Thyroid gland (tissue), 4 donors: ENCODE measurements at places on chromosomes 4 and X. TPM values are rescaled to one million over a fixed set of nuclear protein-coding genes. Genes with fewer than 3 reads are reported as not detected.

Gene PPP1R2C
- not detected for total RNA-seq

Gene ZNF711
- total RNA-seq: 9.2 TPM

Gene GLRA2
- not detected for total RNA-seq

Gene P2RY8
- 11.9 TPM for total RNA-seq

Gene NDST3
- total RNA-seq: 0.54 TPM

Gene VCX2
- total RNA-seq: not detected

Gene PDGFRA
- total RNA-seq: 86.2 TPM

Gene GASK1B
- total RNA-seq: 23.2 TPM

Gene RADX
- 9.1 TPM for total RNA-seq

Gene KIT
- 61.8 TPM for total RNA-seq

Gene HSFX4
- total RNA-seq: not detected

Gene OCIAD1
- 273 TPM for total RNA-seq

Gene GPM6B
- 6.1 TPM for total RNA-seq

Gene HSFX3
- total RNA-seq: not detected

Gene CCKAR
- not detected for total RNA-seq

Gene SULT1E1
- not detected for total RNA-seq

Gene CORIN
- total RNA-seq: 0.96 TPM

Gene SUPT20HL1
- not detected for total RNA-seq

Gene MSX1
- 5.0 TPM for total RNA-seq

Gene BANK1
- 19.7 TPM for total RNA-seq

Gene NPY1R
- 5.7 TPM for total RNA-seq

Gene CFI
- 25.5 TPM for total RNA-seq

Gene GC
- total RNA-seq: not detected

Gene IL2RG
- 6.1 TPM for total RNA-seq

Gene P2RY4
- total RNA-seq: 1.6 TPM

Gene SSX4
- not detected for total RNA-seq

Gene COQ2
- 16.4 TPM for total RNA-seq

Gene ODAPH
- total RNA-seq: 0.29 TPM

Gene SPANXN4
- not detected for total RNA-seq

Gene GABRB1
- not detected for total RNA-seq

Gene MAD2L1
- total RNA-seq: 7.8 TPM

Gene CT45A1
- total RNA-seq: not detected

Gene RAB41
- total RNA-seq: not detected
